MCF 10A (cell line): ENCODE measurements at places on chromosomes 1 and 21. TPM values are rescaled to one million over a fixed set of nuclear protein-coding genes. Genes with fewer than 3 reads are reported as not detected.

HPCAL4 gene
- total RNA-seq: not detected in 2 replicates

TNFRSF14 gene
- total RNA-seq: 4.2 and 4.6 TPM in 2 replicates

EIF3I gene
- total RNA-seq: 253 and 259 TPM in 2 replicates

LAPTM5 gene
- 15.9 and 21.6 TPM in 2 replicates for total RNA-seq

NTMT2 gene
- total RNA-seq: not detected in 2 replicates

AADACL4 gene
- not detected in 2 replicates for total RNA-seq

CLDN14 gene
- total RNA-seq: not detected in 2 replicates

A3GALT2 gene
- 0.32 TPM in 1 of 2 replicates, not detected in the other for total RNA-seq

SH2D1B gene
- not detected in 2 replicates for total RNA-seq

C1orf94 gene
- total RNA-seq: not detected in 2 replicates

PLEKHA6 gene
- 65.9 and 75.9 TPM in 2 replicates for total RNA-seq

RXFP4 gene
- total RNA-seq: not detected in 2 replicates
